ENCODE measurements at places on chromosomes 7 and 10. TPM values are rescaled to one million over a fixed set of nuclear protein-coding genes. Genes with fewer than 3 reads are reported as not detected.

EIF5AL1 gene
- total RNA-seq = 0.16 TPM

MYH16 gene
- not detected for total RNA-seq

CYP26C1 gene
- total RNA-seq = not detected

ANKRD61 gene
- total RNA-seq = not detected

ZNF37A gene
- 27.4 TPM for total RNA-seq

CYP2E1 gene
- total RNA-seq = 3.1 TPM
